Stimulated activated CD4-positive, alpha-beta T cell treated with anti-CD3 and anti-CD28 coated beads, Interleukin-1b, Interleukin-23, amount 100 ng/mL, for 4 hours (primary cell): ENCODE measurements at places on chromosomes 12 and 14.

- no peak for DNase-seq
These were observed 590.4 kb downstream of the MED13L start for GRCh38 chr12:115687094-115687493.

DNA sequence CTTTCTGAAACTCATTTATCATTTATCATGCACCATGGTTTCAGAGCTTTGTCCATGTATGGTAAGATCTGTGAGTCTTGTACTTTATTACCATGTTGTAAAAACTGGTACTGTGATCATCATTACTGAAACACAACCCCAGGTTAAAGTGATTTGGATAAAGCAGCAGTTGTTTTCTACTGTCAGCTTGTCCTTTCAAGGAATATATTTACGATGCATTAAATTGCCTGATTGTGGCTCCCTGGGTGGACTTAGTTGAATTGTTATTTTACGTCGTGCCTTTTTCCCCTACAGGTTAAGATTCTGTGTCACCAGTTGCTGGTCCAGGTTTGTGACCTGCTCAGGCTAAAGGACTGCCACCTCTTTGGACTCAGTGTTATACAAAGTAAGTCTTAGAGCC, 46.1 kb downstream of the FRMD6 start:
- DNase-seq = no peak

DNA sequence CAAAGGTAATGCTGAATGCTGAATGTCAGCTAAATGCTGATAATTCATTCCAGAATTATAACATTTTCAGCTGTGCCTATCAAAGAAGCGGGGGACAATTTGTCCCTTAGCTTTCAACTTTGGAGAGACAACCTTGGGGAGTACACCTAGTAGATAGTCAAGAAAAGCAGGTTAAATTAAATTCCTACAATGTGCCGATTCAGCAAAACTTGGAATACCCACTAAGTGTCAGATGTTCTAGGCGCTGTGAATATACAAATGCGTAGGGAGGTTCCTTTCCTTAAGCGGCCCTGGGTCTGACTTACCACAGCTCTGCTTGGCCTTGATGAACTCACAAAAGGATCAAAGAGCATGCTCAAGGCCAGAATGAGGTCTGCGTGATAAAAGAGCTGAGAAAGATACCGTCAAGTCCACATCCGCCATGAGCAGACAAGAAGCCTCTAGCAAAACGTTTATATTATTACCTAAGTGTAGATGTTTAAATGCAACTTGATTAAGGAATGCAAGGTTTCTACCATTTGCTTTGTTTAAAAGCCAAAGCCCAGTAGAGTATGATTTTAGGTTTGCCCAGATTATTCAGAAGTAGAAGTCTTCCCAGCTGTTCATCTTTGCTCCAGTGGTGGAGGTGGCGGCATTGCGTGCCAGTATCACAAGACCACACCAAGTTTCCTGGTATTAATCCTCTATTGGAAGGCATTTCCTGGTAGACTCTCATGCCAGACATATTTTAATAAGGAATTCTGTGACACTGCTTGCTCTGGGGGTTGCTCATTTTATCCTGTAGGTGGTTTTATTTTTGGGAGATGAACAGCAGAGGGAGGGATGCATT, 368.6 kb downstream of the DPF3 start:
- DNase-seq = no peak

DNA sequence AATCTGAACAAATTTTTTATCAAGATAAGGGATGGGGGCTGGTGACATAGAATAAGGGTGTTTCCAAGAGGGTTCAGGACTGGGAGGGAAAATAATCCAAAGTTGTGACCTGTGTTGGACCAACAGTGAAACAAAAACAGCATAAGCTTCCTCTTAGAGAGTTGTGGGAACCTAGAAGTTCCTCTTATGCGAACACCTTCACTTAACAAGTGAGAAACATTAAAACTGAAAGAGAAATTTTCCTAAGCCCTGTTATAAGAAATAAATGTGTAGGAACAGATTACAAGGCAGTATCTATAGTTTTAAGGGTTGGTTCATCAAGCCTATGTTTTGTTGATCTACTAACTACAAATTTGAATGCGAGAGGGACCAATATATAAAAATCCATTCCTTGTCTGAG, 58.4 kb downstream of the LLPH start:
- DNase-seq = no peak

- DNase-seq = no peak
These were observed 38.5 kb downstream of the PPP2R5E start for GRCh38 chr14:63504648-63505047.

DNA sequence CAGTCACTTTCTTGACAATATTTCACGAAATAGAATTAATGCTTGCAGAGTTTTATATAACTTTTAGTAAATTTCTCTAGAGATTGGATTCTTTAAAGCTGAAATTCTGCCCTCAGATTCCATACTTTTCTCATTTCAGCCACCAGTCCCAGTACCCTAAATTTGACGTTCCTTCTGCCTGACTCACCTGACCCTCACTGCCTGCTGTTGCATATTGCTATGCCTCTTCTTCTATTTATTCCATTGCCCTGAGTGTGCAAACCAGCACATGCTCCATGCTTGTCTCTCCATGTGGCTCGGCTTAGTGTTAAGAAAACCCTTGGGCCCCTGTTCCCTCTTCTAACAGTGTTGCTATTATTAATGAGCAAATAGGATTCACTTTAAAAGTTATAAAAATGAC, 533.3 kb downstream of the LRFN5 start:
- no peak for DNase-seq

DNA sequence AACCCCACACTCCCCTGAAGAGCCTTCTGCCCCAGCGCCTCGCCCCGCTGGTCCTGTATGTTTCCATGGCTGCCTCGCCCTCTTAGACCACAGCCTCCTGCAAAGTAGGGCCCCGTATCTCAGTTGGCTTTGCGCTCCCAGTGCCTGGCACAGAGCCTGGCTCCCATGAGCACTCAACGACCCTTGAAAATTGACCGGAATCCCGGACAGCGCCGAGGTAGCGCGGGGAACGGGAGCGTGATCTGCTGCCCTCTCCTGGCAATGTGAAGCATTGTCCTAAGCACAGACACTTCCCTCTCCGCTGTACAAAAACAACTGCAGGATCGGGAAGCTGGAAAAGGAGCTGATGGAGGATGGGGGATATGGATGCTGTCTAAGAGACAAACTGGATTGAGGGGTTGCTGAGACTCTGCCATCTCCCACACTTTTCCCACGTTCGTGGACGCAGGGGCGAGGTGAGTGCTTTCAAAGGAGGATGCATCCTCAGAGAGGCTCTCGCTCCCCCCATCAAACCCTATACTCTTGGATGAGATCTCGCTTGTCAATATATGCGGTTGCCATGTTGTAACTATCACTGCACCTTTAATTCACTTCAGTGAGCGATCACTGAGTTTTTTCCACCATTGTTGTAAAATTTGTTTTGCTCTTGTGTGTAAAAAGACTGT, 10.7 kb upstream of the FKBP4 start:
- peak; percentile 32 for DNase-seq

DNA sequence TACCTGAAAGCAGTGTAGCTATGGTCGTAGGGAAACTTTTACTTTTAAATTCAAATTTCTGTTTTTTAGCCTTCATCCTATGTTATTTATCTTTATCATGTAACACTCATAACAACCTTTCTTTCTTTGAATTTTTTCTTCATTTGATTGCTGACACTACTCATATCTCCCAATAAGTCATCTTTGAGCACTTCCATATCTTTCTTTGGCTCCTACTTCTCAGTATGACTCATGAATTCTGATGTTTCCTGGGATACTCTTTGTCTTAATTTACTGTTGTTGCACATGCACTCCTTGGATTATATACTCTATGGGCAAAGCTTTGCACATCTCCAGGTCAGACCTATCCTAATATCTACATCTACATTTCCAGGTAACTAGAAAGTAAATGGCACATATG, 18.1 kb upstream of the IAPP start:
- no peak for DNase-seq

- DNase-seq = no peak
These were observed 25.5 kb upstream of the LMNTD1 start for GRCh38 chr12:25578411-25579143.

GRCh38 chr14:74507840-74508239, 14.3 kb downstream of the ISCA2 start:
- DNase-seq = no peak
